ENCODE measurements at places on chromosomes 16 and 17.

GRCh38 chr16:2296661-2297505 lies 29.0 kb upstream of the RNPS1 start:
- no peak overlapping the region for H3K27ac ChIP-seq
- DNase-seq: peak; percentile 38
- peaks cover 5% of the 10 kb centered on the region for H3K4me1 ChIP-seq
- H3K4me3 ChIP-seq: no peak overlapping the region
- no peaks in the 10 kb centered on the region for H3K27me3 ChIP-seq

- no peaks in the 10 kb centered on the region for H3K36me3 ChIP-seq
- no peak for DNase-seq
- no peak overlapping the region for H3K27ac ChIP-seq
These were observed 146.4 kb downstream of the PCTP start for GRCh38 chr17:55897301-55897700.

DNA sequence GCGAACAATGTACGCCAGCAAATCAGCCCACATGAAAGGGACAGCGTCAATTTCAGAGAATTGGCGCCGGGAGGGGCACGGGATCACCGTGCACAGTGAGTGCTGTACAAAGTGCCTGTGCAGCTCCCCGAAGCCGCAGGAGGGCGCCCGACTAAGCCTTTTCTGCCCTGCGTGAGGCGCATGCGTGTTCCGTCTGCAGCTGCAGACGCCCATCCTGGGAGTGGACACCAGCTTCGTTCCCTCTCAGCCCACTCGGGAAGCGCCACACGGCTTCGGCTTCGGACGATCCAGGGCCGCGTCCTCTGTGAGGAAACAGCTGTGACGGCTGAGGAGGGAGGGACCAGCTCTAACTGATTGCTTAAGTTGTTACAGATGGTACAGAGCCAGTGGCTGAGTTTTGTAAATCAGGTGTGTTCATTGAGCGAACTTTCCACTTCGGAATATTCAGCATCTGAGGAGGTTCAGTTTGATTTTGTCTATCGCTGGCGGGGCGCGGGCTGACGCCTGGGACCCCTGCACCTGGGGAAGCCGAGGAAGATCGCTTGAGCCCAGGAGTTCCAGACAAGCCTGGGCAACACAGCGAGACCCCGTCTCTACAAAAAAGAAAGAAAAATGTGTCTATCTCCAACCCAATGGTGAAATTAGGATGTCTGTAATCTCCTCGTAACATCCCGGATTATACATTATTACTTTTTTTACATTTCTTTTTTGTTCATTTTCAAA lies 15.4 kb upstream of the ZNF287 start:
- H3K4me3 ChIP-seq: peak overlapping the region; percentile 74
- H3K27me3 ChIP-seq: peaks cover 22% of the 10 kb centered on the region
- peak; percentile 97 for DNase-seq
- H3K4me1 ChIP-seq: peaks cover 11% of the 10 kb centered on the region

DNA sequence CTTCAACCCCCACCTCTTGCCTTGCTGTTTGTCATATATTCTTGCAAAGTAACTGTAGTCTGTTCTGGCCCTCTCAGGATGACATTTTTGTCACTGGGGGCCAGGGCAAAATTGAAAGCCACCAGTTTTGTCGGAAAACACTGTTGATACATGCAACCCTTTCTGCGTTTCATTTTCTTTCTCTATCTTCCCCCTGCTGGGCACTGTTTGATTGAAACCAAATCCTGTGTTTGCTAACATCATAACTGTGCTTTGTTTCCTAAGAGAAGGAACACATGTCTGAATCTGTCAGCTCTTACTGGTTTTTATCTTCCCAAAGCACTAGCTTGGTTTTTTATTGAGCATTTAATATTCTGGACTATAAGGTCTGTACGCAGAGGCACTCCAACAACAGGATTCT lies 11.7 kb upstream of the CPPED1 start:
- H3K4me3 ChIP-seq: no peak overlapping the region
- DNase-seq: no peak
- peaks cover 1% of the 10 kb centered on the region for H3K36me3 ChIP-seq
- no peak overlapping the region for H3K27ac ChIP-seq
- H3K27me3 ChIP-seq: peaks cover 3% of the 10 kb centered on the region

- H3K27ac ChIP-seq: peak overlapping the region; percentile 62
- peak; percentile 94 for DNase-seq
- H3K27me3 ChIP-seq: no peaks in the 10 kb centered on the region
- H3K4me3 ChIP-seq: no peak overlapping the region
- peaks cover 66% of the 10 kb centered on the region for H3K4me1 ChIP-seq
- peaks cover 41% of the 10 kb centered on the region for H3K36me3 ChIP-seq
These were observed 5.6 kb downstream of the PNPO start for GRCh38 chr17:47946929-47947397.

DNA sequence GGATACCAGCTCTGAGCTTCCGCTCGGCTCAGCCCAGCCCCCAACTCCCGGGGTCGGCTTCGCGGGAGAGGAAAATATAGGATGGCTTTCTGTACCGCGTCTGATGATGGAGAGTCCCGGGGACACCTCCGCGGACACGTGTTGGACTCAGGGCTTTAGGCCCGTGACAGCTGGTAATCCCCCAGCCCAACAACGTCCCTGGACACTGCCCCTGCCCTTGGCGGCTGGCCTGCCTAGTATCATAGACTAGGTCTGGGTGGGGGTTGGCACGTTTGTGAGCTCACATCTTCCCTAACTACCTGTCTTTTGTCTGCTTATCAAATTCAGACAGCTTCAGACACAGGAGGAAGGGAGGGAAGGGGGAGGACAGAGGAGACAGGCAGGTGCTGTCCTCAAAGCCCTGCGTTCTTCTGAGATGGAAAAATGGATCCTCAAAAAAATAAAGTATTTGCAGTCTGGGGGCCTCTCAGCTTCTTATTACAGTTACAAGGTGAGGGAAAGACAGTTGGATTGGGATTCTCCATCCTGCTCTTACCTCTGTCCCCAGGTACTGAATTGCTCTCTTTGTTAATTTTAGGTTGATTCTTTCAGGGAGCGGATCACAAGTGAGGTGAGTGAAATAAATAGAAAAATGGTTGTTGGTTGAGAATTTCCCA lies 698 bp downstream of the PSME3 start:
- H3K27ac ChIP-seq: peak overlapping the region; percentile 99
- peaks cover 32% of the 10 kb centered on the region for H3K36me3 ChIP-seq
- no peaks in the 10 kb centered on the region for H3K27me3 ChIP-seq
- peak overlapping the region; percentile 94 for H3K4me3 ChIP-seq
- peaks cover 21% of the 10 kb centered on the region for H3K4me1 ChIP-seq

DNA sequence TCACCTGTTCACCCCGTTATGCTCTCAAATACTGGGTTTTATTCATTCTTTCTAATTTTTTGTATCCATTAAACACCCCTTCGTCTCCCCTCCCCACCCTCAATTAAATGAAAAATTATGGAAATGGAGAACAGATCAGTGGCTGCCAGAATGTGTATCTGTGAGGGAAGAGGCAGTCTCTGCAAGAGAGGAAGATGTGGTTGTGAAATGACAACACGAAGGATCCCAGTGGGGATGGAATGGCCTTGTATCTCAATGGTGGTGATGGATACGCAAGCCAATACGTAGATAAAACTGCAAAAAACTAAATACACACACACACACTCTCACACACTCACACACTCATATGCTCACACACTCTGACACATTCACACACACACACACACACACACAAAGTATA lies 570.7 kb downstream of the CDH13 start:
- no peak overlapping the region for H3K4me3 ChIP-seq
- peaks cover 4% of the 10 kb centered on the region for H3K27me3 ChIP-seq
- H3K27ac ChIP-seq: no peak overlapping the region
- H3K4me1 ChIP-seq: no peaks in the 10 kb centered on the region
- DNase-seq: no peak

- peaks cover 33% of the 10 kb centered on the region for H3K4me1 ChIP-seq
- DNase-seq: no peak
- H3K4me3 ChIP-seq: no peak overlapping the region
- peaks cover 52% of the 10 kb centered on the region for H3K36me3 ChIP-seq
- H3K27ac ChIP-seq: no peak overlapping the region
These were observed 25.3 kb downstream of the MBTPS1 start for GRCh38 chr16:84091460-84091859.

- no peaks in the 10 kb centered on the region for H3K36me3 ChIP-seq
- H3K27me3 ChIP-seq: no peaks in the 10 kb centered on the region
- no peak for DNase-seq
These were observed 538 bp upstream of the FCSK start for GRCh38 chr16:70453892-70454221.

DNA sequence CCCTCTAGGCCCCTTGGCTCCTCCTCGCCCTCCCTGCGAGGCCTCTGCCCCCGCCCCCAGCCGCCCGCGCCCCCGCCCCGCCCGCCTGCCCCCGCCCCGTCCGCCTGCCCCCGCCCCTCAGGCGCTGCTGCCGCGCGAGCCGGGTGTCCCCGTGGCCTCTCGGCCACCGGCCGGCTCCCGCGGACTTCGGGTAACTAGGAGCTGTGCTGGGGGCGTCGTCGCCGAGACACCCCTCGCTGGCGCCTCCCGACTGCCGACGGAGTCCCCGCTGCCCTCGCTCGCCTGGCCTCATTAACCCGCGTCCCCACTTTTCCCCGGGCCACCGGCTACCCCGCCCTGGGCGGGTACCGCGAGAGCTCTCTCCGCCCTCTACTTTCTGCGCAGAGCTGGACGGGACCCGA lies at the start of gene TLCD1:
TLCD1 (minus strand) TSS at position 8 of the 401 bp plus-strand sequence. CDS start 136 bp downstream, outside the sequence.
- H3K4me3 ChIP-seq: peak within 1 kb of the TSS; percentile 100
- H3K4me1 ChIP-seq: peaks cover 39% of the 10 kb centered on the region
- peak; percentile 89 for DNase-seq
- H3K36me3 ChIP-seq: peaks cover 45% of the 10 kb centered on the region

DNA sequence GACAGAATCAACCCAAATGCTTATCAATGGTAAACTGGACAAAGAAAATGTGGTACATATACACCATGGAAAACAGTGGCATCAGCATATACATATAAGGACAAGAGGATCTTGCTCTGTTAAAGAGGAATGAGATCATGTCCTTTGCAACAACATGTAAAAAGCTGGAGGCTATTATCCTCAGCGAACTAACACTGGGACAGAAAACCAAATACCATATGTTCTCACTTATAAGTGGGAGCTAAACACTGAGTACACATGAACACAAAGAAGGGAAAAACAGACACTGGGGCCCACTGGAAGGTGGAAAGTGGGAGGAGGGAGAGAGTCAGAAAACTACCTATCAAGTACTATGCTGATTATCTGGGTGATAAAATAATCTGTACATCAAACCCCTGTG lies 447.3 kb upstream of the MAF start:
- no peak for DNase-seq
- no peak overlapping the region for H3K27ac ChIP-seq
- no peak overlapping the region for H3K4me3 ChIP-seq

DNA sequence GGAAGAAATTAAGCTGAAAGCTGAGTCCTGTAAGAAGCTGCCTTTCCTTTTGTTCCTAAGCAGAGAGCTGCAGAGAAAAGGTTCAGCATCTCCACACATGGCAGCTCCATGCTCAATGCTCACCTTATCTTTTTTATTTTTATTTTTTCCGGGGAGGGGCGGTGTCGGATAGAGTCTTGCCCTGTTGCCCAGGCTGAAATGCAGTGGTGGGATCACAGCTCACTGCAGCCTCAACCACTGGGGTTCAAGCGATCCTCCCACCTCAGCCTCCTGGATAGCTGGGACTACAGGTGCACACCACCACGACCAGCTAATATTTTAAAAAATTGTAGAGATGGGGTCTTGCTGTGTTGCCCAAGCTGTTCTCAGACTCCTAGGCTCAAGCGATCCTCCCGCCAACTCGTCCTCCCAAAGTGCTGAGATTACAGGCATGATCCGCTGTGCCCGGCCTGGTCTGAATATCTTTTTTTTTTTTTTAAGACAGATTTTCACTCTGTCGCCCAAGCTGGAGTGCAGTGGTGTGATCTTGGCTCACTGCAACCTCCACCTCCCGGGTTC lies 28.3 kb upstream of the CIBAR2 start:
- peaks cover 34% of the 10 kb centered on the region for H3K27me3 ChIP-seq
- H3K4me1 ChIP-seq: peaks cover 9% of the 10 kb centered on the region
- H3K4me3 ChIP-seq: no peak overlapping the region
- H3K27ac ChIP-seq: no peak overlapping the region

DNA sequence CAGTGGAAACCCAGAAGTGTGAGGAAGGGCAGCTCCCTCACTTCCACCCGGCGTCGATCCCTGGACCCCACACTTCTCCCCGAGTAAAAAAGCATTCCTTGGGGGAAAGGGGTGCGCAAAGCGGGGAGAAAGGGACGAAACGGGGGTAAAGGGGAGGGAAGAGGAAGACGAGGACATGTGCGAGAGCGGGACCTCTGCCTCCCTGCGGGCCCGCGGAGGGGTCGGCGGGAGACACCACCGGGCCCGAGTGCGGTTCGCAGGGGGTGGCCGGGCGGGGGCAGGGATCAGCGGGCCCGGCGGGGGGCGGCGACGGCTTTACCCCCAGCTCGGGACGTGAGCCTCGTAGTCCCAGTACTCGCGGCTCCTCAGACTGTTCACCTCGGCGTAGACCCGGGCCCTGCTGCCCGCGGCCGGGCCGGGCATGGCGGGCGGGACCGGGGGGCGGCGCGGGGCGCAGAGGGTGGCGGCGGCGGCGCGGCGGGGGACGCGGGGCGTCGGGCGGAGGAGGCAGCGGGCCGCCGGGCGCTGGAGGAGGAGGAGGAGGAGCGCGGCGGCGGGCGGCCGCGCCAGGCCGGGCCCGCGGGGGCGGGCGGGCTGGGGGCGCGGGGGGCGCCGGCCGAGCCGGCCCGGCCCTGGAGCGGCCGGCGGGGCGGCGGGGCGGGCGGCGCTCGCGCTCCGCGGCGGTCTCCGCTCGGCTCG lies 443 bp downstream of the CSNK2A2 start:
- H3K27me3 ChIP-seq: peaks cover 7% of the 10 kb centered on the region
- peak overlapping the region; percentile 96 for H3K4me3 ChIP-seq
- peaks cover 28% of the 10 kb centered on the region for H3K36me3 ChIP-seq
- peaks cover 45% of the 10 kb centered on the region for H3K4me1 ChIP-seq
- peak; percentile 5 for DNase-seq

GRCh38 chr17:7932949-7933348 lies 943 bp downstream of the CNTROB start:
- H3K4me3 ChIP-seq: peak overlapping the region; percentile 87
- peaks cover 31% of the 10 kb centered on the region for H3K36me3 ChIP-seq
- peaks cover 40% of the 10 kb centered on the region for H3K4me1 ChIP-seq
- peak overlapping the region; percentile 94 for H3K27ac ChIP-seq
- no peaks in the 10 kb centered on the region for H3K27me3 ChIP-seq

GRCh38 chr16:67967958-67968399 lies 458 bp downstream of the SLC12A4 start:
- peak overlapping the region; percentile 93 for H3K27ac ChIP-seq
- H3K36me3 ChIP-seq: peaks cover 3% of the 10 kb centered on the region
- peak overlapping the region; percentile 95 for H3K4me3 ChIP-seq
- H3K4me1 ChIP-seq: peaks cover 18% of the 10 kb centered on the region
